Stimulated activated CD4-positive, alpha-beta T cell treated with anti-CD3 and anti-CD28 coated beads, Interleukin-12 subunit alpha, Interleukin-12 subunit beta, amount 100 ng/mL, for 4 hours (primary cell): ENCODE measurements at places on chromosomes 11 and 22.

GRCh38 chr11:120773501-120774031 is 250.3 kb upstream of the TBCEL start:
- no peak for DNase-seq

DNA sequence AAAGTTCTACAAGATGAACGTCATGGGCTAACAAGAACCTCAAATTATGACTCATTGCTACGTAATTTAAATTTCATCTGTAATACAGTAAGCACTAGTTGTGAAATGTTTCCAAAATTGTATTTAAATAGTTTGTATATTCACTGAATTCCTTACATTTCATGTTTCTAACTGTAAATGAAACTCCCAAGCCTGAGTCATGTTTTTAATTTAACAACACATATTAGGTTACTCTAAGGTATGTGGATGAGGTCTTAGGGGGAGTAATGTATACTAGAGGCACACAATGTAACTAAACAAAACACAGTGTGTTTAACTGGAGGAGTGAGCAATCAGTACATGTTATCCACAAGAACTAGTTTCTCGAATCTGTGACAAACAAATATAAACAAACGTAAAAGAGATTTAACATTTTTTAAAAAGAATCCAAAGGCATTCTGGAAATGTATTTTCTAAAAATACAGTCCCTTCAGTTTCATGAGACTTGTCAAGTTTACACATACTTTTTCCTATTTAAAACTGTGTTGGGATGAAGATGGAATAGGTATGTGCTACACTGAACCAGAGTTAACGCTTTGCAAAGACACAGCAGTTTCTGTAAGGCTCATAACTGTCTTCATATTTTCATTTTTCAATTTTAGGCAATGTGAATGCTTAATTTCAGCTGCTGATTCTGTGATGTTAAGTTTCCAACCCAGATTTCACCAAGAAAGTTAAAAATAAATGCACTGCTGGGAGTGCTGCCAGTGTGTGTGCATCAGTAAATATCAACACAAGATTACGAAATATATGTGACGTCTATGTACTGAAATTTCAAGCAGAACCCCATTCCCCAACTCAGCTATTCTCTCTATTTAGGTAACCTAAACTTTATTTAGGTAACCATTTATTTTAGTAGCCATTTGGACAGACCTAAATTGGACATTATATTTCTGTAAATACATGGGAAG is 52.6 kb downstream of the PITPNB start:
- no peak for DNase-seq

DNA sequence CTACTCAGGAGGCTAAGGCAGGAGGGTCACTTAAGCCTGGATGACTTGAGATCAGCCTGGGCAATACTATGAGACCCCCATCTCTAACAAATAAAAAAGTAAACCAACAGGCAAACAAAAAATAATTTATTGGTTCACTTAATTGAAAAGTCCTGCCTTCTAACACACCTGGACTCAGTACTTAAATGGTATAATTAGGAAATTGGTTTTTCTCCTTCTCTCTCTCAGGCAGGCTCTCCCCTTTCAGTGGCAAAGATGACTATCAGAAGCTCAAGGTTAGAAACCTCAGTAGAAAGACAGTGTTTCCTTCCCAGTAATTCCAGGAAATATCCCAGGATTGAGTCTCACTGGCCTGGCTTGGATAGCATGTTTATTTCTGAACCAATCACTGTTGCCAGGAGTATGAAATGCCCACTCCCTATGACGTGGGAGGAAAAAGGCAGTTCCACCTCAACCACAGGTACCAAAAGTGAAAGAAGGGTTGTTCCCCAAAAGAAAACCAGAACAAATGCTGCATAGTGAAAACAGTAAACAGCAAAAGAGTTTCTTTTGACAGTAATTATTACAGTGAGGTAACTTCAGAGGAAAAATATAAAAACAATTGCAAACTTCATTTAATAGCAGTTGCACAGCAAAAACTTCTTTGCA is 56.3 kb upstream of the SOX6 start:
- DNase-seq, result no peak

- peak; percentile 2 for DNase-seq
Measured at GRCh38 chr11:90476442-90477007, 253.7 kb upstream of the CHORDC1 start.

DNA sequence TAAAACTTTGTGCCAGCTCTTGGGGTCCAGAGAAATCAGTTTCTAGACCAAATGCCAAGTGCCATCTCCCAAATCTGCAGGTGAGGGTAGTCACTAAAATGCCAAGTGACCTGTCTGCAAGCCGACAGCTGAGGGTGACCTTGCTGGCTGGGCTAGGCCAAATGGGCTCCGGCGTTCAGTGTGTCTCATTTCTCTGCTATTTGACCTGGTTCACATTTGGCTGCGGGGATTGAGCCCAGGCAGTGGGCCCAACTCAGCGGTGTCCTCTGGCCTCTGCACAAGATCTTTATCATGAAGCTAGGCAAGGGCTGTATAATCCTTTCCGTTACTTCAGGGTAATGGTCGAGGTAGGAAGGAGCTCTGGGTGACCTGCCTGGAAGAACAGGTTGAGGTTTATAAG is 87.5 kb downstream of the SNX19 start:
- no peak for DNase-seq

GRCh38 chr11:7982582-7983119 is 4.5 kb upstream of the EIF3F start:
- no peak for DNase-seq

DNA sequence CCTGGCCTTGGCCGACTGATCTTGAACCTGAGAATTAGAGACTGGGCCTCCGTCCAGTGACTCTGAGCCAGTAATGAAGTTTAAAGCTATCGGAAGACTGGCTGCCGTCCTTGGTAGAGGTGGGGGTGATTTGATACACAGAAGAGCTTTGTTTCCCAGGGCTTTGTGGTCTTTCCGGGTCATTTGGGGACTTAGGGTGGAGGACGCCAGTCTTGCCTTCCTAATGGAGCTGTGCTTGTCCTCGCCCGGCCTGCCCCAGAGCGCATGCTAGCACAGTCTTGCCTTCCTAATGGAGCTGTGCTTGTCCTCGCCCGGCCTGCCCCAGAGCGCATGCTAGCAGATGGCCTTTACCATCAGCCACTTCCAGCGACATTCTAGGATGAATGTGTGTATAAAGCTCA is 65.8 kb downstream of the ST3GAL4 start:
- DNase-seq, result no peak

DNA sequence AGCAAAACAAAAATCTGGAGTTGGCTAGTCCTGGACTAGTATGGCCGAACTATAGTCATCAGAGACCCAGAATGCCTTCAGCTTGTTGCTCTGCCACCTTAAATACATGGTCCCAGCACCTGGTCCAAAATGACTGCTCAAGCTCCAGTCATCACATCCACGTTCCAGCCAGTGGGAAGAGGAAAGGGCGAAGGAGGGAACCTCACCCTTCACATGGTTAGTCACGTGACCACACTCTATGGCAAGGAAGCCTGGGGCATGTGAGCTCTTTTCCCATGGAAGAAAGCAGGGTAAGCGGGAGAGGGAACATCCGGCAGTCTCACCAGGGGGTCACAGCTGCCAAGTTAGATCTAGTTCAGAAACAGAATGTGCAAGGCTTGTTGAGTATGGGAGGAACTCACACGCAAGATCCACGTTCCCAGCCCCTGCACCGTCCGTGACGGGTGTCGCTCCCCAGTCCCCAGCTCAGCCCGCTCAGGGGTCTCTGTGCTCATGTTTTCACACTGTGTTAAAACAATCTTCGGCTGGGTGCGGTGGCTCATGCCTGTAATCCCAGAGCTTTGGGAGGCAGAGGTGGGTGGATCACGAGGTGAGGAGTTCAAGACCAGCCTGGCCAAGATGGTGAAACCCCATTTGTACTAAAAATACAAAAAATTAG is 1.9 kb upstream of the ANO9 start:
- DNase-seq, result no peak

DNA sequence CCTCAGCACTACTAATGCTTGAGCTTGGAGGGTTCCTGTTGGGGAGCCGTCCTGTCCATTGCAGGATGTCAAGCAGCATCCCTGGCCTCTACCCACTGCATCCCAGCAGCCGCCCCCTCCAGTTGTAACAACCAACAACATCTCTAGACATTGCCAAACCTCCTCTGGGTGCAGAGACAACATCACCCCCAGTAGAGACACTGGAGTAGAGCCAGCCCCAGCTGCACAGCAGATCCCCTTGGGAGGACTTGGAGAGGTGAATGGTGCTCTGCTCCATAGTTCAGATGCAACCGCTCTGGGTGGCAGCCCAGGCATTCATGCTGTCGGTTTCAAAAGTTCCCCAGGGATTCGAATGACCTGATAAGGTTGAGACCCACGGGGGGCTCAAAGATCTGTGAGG is 259.0 kb downstream of the MN1 start:
- DNase-seq, result no peak

DNA sequence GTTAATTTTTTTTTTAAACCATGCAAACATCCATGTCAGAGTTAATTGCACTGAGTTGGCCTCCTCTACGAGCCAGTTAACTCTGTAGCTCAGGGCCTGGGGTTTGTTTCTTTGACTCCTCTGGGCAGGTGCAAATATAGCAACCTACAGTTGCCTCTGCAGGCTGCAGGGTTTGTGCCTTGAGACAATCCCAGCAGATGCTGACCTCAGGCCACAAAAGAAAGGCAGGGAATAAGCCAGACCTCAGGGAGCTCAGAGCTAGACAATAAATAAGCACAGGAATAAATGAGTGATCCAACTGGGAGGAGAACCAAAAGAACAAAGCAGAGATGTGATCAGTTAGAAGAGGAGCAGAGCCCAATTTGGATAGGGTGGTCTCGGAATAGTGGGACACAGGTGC is 390.8 kb downstream of the SHANK2 start:
- no peak for DNase-seq

DNA sequence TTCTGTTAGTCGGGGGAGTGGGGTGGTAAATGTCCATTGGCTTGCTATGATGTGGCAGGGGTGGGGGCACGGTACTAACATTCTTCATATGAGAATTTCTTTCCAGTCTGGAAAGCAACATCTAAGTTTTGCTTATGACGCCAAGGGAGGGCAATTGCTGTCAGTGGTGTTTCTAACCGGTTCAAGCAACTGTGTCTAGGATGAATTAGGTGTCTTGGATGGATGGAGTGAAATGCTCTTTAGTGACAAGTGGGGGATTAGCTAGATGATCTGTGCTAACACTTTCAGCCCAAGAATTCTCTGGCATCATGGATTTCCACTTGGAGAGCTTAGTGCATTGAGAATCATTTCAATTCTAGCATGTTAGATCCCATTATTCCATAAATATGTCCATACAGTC is 262.6 kb upstream of the SORL1-AS1 start:
- no peak for DNase-seq

DNA sequence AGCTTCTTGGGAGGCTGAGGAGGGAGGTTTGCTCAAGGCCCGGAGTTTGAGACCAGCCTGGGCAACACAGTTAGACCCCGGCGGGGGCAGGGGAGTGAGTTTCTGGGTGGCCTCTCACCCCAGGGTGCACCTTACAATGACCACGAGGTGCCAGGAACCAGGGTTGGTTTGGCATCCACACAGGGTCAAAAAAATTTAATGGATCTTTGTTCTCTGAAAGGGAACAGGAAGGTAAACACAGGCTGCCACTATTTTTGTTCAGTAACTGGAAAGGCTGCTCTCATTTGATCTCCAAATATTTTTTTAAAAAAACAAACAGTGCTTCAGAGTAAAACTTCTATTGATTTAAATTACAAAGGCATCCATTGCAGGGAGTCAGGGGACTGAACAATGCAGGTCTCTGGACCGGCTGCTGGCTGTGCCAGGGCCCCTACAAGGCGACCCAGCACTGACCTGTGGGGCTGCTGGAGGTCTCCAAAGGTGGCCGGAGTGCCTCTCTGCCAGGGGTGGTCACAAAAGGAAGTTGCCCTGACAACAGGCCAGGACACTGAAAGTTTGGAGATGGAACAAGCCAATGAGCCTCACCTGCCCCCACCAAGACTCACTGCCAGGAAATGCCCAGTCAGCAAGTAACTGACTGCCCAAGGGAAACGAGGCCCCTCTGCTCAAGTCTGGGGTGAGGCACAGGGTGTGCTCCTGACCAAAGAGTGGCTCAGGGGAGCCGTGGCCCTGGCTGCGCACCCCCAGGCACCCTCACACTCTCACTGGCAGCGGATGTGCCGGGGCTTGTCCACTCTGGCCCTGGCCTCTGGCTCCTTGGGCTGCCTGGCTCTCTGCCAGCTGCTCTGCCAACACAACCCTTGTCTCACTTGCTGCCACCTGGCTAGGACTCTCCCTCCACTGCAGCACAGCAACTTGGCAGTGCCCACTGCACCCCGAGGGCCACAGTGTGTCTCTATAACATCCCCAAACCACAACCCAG is 51.8 kb downstream of the ARFGAP3 start:
- no peak for DNase-seq

DNA sequence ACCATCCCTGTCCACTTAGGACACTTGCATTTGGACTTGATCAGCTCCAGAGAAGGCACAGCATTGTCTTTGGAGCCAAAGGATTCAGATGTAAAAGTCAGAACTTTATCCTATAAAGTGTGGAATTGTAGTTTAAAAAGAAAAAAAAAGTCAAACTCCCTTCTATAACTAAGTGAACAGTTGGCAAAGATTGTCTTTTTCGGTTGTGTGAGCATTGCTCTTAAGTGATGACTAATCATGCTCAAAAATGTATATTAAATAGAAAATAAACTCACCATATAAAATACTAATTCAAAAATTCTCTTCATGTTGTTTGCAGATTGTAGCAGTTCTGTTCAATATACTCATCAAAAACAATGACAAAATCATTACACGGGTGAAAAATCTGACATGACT is 93.8 kb downstream of the ETS1 start:
- no peak for DNase-seq

GRCh38 chr11:30763951-30764350 is 177.8 kb upstream of the MPPED2 start:
- no peak for DNase-seq
